NCI-H526 treated with DMSO at 0.1 percent for 48 hours (cell line): ENCODE measurements at places on chromosomes 16 and 17.

DNA sequence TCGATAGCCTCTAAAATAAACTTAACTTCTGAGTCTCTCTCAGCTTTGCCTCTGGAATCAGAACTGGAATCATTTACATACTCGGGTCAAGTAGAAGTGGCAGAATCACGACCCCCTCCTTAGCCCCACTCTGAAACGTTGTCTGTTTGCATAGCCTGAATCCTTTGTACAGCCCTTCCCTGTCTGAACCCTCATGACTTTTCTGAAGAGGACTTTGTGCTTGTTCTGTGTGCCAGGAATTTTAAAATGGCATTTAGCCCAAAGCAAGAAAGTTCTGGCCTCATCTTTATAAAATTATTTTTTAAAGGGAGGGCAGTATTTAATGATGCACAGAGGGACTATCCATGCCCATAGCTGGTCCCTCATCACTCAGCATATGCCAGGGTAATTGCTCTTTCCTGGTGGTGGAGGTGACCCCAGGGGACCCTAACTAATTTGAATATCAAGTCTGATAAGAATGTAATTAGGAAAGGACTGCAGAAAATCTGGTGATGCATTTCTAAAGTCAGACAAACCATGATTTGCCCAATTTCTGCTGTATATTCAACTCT lies 342.7 kb upstream of the TNRC6C start:
- no peak for DNase-seq

DNA sequence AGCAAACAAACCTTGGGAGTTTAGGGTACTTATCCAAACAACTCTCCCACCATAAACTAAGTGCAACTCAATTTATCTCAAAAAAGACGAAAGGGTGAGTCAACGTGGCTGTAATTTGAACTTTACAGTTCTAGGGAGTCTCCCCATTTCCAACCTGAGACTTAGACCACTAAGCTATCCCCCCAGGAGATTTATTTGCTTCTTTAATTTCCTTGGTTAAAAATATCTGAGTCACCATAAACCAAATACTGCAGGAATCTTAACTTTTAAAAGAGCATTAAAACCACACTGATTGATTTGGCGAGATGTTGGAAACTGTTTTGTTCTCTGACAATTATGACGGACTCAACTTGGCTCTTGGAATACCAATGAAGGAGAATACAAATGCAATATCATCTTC lies 299.3 kb upstream of the SOX9 start:
- DNase-seq = no peak

DNA sequence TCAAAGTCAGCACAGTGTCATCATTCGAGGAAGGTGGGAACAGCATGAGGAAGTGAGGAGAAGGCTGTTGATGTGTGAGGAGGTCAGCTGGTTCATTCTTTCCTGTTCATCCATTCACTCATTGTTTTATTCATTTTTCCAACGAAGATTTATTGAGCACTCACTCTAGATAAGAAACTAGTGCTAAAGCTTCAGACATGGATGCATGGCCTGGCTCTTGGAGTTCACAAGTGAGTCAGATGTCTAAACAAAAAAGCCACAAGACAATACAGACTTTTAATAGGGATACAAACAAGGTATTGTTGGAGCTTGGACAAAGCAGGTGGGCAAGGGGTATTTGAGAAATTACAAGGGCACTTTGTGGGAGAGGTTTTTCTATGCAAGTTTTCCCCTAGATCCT lies 31.3 kb upstream of the MPHOSPH6 start:
- DNase-seq = no peak

DNA sequence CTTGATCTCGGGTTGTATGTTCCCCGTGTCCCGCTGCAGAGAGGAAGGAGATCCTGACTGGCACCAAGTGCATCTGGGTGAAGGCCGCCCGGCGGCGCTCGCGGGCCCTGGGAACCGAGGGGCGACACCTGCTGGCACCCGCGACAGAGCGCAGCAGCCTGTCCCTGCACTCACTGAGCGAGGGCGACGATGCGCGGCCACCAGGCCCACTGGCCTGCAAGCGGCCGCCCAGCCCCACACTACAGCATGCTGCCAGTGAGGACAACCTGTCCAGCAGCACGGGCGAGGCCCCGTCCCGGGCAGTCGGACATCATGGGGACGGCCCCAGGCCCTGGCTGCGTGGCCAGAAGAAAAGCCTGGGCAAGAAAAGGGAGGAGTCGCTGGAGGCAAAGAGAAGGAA lies 7.5 kb downstream of the BTBD17 start:
- DNase-seq = peak; percentile 17

GRCh38 chr16:22618842-22619241 lies 108.2 kb downstream of the NPIPB5 start:
- DNase-seq = no peak

- peak; percentile 63 for DNase-seq
Observed at GRCh38 chr17:20010099-20010863, 1.1 kb downstream of the SPECC1 start.

DNA sequence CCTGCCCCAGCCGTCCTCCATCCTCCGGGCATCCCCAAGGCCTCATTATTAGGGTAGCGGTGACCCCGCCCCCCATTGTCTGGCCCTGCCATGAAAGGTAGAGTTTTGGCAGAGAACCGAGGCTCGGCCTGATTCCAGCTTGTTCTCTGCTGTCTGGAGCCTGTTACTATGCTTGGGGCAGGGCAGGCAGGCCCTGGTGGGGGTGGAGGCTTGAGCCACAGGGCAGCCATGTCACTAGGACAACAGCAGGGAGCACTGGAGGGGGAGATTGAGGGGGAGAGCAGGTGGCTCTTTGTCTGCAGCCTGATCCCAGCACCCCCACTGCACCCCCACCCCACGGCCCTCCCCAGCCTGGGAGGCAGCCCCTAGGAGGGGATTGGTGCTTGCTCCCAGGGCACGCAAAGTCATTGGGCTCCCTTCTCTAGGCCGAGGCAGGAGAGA lies 15.4 kb downstream of the RHBDL3 start:
- no peak for DNase-seq

- no peak for DNase-seq
Observed at GRCh38 chr16:727291-727977, 528 bp downstream of the HAGHL start.

- DNase-seq = no peak
Observed at GRCh38 chr16:57258910-57259475, 13.9 kb downstream of the ARL2BP start.

- no peak for DNase-seq
Observed at GRCh38 chr16:15611610-15612009, 31.3 kb downstream of the MARF1 start.

DNA sequence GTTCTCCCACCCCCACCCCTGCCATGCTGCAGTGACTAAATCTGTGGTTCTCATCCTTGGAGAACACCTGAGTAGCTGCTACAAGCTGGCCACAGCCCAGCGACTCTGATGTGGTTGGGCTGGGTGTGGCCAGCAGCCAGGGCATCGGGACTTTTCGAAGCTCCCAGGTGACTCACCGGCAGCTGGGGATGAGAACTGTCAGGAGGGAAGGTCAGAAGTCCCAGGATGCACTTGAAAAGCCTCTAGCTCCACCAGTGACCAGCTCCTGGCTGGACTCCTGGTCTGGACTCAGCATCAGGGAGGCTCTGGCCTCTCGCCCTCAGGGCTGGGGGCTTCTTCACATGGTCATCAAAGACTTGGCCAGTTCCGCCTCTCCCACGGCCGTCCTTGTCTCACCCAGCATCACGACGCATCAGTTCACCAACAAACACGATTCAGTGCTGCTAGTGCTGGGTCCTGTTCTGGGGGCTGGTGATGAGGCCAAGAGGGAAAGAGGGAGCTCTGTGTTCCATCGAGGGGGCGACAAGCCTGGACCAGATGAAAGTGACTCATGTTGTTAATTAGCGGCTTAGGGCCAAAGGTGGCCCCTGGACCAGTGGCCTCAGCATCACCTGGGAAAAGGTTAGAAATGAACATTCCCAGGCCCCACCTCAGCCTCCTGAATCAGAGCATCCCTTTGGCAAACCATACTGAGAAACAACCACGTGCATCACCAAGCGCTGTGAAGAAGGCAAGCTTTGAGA lies 3.9 kb upstream of the C17orf99 start:
- DNase-seq = no peak

DNA sequence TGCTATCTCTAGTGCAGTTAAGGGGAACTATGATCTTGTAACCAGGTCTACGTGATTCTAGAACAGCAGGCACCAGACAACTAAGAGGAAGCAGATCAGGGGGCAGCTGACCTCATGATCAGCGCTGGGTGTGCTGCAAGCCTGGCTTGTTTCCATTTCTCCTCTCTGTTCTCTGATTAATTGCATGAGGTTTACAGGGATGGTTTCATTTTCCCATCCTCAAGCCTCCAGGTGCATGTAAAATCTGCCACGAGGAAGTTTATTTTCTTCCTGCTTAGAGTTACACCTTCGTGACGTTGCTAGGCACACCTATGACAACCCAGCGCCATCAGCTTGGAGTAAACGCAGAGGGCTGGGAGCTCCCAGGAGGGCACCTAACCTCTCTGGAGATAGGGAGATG lies 4.3 kb upstream of the NUPR1 start:
- no peak for DNase-seq

DNA sequence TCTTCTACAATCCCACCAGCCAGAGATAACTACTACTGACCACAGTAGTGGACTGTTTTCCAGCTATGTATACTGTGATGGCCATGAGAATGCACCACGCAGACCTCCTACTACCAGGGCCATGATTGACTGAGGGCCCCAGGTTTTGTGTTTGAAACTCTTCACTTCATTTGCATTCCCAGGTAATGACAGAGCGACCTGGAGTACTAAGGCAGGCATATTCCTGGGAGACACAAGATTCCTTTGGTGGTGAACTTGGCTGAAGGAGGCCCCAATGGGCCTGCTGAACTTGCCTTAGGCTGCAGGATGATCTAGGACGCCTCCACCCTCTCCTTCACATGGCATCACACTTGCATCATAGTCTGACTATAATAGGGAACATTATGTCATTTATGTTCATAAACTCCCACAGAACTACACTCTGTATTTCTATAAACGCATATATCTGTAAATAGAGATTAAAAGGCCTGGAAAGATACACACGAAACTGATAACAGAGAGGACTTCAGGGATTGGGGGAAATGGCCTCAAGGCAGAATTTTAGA lies 30.4 kb downstream of the CLEC19A start:
- DNase-seq = no peak

- peak; percentile 0 for DNase-seq
Observed at GRCh38 chr16:79171931-79172705, 428.4 kb downstream of the MAF start.

GRCh38 chr17:43316522-43317142 lies 82.2 kb upstream of the ARL4D start:
- DNase-seq = no peak

DNA sequence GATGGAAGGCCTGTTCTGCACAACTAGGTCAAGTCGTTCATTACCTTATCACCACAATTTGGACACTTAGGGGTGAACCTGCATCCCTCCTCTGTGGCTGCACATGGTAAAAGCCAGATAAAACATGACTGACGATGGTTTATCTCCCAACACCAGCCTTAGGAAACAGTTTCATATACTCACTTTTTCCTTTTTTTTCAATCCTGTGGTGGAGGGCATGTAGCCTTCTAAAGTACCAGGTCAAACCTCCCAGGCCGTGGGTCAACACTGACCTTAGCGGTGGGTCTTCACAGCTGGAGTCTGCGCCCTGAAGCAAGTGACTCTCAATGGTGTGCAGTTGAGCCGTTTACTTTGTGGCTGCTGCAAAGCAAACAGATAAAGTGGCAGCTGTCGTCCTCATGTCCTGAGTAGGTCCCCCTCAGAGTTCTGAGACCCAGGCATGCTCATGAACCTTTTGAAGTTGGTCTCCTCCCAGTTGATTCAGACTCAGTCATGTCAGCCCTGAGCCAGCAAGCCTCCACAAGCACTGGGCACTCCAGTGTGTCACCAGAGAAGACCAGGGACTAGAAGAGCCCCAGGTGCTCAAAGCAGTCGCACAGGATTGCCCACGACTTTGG lies 5.9 kb downstream of the FAHD1 start:
- no peak for DNase-seq

DNA sequence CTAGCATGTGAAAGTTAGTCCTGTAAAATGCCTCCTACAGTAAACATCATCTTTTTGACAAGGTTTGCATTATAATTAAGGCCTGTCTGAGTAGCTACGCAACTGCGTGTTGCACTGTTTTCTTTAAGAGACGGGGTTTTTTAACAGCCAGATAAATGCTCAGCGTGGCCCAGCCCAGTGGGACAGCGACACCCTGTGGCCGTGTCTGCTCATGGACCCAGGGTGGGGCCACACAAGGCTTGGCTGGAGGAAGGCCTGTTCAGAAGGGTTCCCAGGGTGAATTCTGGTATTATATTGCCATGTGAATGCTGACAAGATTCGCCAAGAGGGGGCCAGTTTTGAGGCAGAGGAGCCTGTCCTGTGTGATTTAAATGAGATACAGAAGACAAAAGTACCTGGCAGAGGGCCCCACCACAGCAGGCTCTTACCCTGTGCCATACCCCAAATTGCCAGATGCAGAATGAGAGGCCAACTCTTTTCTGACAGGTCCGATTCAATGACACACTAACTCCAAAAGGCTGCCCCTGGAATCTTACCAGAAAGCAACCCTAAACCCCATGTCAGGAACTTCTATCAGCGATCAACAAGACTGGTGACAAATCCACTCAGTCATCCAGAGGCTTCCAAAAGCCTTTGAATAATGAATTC lies 65.9 kb upstream of the IRX6 start:
- DNase-seq = no peak

DNA sequence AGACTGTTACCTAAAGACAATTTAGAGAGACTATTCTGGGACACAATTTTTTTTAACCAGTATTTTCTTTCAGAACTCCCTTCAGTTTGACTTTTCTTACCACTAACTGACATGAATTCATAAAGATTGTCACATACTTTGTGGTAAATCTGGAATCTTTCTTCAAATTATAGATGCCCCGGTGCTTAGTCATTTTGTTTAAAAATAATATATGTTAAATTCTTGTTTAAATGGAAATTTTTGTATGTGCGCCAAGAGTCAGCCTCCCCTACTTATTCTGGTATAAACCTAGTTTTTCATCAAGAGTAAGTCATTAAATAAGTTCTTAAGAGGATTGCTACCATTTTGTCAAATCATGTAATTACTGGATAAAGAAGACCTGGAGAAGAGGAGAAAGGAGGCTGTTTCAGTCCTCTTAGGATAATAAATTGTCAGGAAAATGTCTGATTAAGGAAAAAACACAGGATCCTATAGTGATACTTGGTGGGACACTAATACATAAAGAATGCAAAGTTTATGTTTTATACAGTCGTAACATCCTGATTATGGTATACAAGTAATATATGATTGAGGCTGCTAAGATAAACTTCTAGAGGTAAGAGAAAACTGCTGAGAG lies 424.4 kb downstream of the PMP22 start:
- DNase-seq = no peak

- no peak for DNase-seq
Observed at GRCh38 chr16:14502932-14503741, 126.9 kb downstream of the PARN start.

- no peak for DNase-seq
Observed at GRCh38 chr17:69018687-69019086, 42.0 kb downstream of the ABCA9 start.

GRCh38 chr17:33169580-33170285 lies 123.4 kb downstream of the ASIC2 start:
- no peak for DNase-seq

GRCh38 chr16:90020838-90021382 lies 1.7 kb upstream of the DBNDD1 start:
- DNase-seq = no peak

- DNase-seq = no peak
Observed at GRCh38 chr16:1075546-1075945, 3.0 kb downstream of the SSTR5 start.
